NCI-H187 treated with DMSO at 0.1 percent for 48 hours (cell line): ENCODE measurements at places on chromosomes 4 and X.

GRCh38 chr4:8747467-8748235, 124.0 kb downstream of the HMX1 start:
- no peak for DNase-seq

DNA sequence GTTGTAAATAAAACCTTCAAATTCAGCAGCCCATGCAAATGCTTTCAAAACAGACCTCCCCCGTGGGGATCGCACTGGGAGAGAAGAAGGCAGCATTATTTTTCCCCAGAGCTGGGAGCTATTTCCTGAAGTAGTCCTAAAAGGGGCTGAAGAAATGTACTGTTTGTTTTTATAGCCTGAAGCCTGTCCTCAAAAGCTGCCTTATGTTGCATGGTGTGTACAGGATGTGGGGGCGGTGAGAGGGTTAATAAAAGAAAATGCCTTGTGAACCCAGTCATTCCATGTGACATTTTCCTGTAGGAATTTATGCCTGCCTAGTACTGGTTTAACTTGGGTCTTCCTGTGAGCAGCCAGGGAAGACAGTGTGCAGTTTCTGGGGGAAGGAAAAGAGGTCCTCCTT, 144.1 kb downstream of the SOWAHB start:
- no peak for DNase-seq

DNA sequence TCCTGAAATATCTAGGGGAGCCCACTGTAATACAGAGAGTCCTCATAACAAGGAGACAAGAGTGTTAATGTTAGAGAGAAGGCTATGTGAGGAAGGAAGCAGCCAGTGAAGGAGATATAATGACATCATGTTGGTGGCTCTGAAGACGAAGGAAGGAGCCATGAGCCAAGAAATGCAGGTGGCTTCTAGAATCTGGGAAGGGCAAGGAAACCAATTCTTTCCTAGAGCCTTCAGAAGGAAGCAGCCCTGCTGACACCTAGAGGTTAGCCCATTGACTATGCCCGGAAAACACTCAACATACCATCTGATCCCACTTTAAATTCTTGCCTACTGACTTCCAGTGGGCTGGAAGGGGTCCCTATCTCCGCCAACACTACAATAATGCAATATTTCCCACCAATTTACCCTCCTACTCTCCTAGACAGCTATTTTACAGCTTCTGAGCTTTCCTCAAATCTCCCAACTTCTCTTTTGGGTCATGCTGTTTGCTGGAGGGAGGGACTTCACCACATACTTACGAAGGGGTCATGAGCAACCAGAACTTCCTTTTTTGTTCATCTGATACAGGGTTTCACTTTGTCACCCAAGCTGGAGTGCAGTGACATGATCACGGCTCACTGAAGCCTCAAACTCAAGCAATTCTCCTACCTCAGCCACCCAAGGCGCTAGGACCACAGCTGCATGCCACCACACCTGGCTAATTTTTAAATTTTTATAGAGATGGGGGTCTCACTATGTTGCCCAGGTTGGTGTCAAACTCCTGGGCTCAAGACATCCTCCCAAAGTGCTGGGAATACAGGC, 25.2 kb upstream of the G3BP2 start:
- DNase-seq = no peak

DNA sequence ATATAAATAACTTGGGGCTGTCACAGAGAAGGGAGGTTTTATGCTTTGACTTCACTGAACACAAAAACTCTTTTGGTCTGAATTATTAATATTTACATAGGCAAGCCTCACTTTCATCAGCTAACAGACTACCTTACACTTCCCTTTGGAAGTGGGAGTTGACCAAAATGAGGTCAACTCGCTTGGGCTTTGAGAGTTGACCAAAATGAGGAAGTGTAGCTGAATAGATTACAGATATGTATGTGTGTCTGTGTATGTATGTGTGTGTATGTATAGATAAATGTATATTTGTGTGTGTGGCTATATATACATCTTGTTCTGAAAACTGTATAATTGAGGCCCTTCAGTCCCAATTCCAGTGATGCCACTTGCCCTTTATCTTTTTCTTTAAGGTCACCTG, 113.3 kb upstream of the IL13RA1 start:
- no peak for DNase-seq

- DNase-seq = no peak
Measured at GRCh38 chrX:47030339-47030738, 47.9 kb upstream of the RGN start.

- DNase-seq = no peak
Measured at GRCh38 chr4:1933700-1934099, 62.5 kb downstream of the NSD2 start.

GRCh38 chr4:10180927-10181744, 64.5 kb upstream of the WDR1 start:
- DNase-seq = no peak

GRCh38 chr4:144621681-144622080, 24.3 kb upstream of the HHIP start:
- DNase-seq = no peak

- no peak for DNase-seq
Measured at GRCh38 chr4:88356771-88357170, 21.9 kb upstream of the HERC6 start.

- no peak for DNase-seq
Measured at GRCh38 chr4:188195389-188195985, 56.2 kb downstream of the TRIML1 start.

DNA sequence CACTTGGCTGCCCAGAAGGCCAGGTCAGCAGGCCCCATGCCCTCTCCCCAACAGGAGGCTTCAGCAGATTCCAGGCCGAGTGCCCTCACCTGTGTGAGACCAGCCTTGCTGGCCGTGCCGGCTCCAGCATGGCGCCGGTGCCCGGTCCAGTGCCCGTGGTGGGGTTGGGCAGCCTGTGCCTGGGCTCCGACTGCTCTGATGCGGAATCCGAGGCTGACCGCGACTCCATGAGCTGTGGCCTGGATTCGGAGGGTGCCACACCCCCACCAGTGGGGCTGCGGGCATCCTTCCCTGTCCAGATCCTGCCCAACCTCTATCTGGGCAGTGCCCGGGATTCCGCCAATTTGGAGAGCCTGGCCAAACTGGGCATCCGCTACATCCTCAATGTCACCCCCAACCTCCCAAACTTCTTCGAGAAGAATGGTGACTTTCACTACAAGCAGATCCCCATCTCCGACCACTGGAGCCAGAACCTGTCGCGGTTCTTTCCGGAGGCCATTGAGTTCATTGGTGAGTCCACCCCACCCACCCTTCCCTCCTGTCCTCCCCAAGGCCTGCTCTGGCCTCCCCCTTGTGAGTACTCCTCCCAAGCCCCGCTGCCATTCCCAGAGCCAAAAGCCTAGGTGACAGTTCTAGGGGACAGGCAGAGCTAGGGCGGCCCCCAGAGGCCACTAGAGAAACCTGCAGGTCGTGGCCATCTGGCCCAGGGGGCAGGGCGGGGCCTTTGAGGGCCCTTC, 2.3 kb downstream of the DUSP9 start:
- peak; percentile 37 for DNase-seq

- DNase-seq = no peak
Measured at GRCh38 chr4:128869776-128870509, 60.4 kb downstream of the JADE1 start.

GRCh38 chr4:139744232-139744631, 78.6 kb downstream of the MGST2 start:
- no peak for DNase-seq

DNA sequence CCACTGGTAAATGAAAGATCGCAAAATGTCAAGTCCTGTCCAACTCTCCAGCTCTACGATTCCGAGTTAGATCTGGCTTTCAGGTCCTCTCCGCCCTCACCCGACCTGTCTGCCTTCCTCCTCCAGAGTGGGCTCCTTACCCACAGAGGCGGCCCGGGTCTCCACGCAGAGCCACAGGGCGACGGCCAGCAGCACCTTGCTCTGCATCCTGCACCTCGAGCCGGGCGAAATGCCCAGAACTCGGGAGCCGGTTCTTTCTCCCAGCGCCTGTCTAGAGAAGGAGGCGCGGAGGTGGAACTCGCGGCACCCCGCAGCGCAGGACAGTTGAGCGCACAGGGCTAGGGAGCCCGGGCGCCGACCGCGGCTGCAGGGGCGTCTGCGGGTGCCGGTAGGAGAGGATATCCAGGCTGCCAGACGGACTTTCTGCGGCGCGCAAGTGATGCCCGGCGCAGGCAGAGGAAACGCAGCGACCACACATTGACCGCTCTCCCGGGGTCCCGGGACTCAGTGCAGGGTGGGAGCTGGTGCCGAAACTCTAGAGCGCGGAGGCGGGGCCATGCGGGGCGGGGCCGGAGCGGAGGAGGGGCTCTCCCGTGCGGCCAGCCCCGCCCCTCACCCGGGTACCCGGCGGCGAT, at the start of gene KDR:
Gene KDR (minus strand): TSS at position 509 of the 635 bp plus-strand sequence. CDS start 302 bp downstream, at position 207.
- no peak for DNase-seq

DNA sequence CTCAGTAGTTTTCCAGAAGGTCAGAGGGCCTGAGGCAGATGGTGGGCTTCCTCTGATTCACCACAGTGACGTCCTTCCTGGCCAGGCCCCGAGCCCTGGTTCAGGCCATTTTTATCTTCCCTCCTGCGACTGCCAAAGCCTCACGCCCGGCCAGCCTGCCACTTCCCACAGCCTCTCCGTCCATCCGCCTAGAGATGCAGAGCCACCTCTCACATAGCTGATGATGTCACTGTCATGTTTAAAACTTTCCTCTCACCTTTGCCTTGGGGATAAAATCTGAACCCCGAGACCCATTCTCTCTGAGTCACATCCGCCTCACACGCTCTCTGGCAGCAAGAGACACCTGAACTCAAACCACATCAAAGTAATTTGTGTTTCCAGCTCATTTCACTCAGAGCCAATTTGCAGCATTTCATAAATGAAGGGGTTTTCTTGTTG, 175.3 kb downstream of the QDPR start:
- no peak for DNase-seq

DNA sequence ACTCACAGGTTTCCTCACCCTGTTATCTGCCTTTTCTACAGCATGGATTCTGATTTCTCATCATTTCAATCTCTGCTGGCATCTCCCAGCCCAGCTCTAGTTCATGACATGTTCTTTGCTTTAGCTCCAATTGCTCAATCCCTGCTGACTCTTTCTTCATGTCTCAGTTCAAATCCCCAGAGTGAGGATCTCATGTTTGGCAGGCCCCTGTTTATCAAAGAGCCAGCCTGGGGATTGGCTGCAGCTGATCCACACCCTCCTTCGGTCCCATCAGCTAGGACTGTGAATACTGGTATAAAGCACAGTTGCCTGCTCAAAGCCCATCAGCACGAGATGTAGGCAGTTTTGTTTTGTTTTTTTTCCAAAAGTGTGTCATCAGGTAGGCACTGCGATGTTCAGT, 14.4 kb upstream of the CC2D2A start:
- no peak for DNase-seq

GRCh38 chrX:78979789-78980464, 34.7 kb downstream of the P2RY10 start:
- DNase-seq = no peak

DNA sequence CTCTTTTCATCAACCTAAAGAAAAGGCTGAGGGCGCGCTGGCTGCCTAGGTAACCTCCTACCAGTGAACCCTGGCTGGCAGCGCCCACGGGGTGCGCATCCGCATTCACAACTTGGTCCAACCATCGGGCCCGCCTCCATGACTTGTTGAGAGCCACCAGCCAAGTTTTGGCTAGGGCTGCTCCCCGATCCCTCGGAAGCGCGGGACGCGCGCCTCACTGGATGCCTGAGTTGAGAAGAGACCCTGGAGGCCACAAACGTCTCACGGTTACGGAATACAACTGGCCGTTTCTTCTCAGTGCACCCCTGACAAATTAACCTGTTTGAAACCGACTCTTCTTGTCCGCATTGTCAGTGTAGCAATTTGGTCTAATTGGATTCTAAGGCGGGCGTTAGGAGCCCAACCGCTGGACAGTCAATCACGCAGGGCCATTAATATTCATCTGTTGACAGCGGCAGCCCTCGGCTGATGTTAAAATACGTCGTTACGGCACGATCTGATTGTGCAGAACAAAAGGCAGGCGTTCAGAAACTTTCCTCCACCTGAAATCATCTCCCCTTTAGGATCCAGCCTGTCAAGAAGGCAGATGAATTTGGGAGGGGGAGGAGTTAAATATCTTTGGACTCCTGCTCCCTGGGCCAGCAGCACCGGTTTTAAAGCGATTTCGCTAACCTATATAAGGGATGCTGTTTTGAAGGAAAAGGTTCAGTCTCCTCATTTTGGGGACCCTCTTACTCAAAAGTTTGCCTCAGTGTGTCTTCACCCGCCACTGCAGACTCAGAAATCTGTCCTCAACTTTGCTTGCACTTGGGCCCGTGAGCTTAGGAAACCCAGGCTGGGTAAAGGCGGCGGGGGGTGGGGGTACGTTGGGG, 1.2 kb downstream of the GPC3 start:
- DNase-seq = no peak

DNA sequence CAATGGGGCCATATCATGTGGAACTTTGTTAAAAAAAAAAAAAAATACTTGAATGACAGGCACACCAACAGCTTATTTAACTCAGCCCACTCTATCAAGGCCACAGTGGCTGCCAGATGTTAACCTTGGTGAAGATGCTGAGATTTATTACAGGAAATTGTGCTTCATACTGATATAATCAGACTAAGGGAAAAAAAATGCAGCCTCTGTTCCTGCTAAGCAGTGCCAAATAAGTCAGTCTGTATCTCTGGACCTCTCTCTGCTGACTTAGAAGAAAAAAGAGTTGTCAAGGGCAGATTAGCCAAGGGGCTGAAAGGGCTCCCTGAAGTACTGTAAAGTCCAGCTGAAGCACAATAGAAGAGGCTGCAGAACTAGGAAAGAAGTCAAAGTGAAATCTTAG, 677.7 kb upstream of the HTR2C start:
- no peak for DNase-seq

DNA sequence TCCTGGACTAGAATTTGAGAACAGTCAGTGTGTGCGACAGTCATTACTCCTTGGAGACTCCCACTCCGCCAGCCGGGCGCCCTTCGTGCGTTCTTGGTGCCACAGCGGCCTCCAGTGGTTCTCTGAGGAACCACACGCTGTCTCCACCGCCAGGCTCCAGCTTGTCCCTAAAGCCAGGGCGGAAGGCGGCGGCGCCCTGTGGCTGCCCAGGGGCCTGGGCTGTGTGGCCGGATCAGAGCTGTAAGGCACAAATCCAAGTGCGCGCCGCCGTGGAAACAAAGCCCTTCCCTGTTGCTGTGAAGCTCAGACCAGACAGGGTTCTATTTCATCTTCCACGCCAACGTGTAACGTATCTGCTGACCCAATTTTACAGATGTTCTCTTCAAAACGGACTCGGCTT, 34.2 kb downstream of the IDS start:
- DNase-seq = peak; percentile 37

GRCh38 chr4:3516836-3517730, 15.1 kb downstream of the LRPAP1 start:
- DNase-seq = no peak

DNA sequence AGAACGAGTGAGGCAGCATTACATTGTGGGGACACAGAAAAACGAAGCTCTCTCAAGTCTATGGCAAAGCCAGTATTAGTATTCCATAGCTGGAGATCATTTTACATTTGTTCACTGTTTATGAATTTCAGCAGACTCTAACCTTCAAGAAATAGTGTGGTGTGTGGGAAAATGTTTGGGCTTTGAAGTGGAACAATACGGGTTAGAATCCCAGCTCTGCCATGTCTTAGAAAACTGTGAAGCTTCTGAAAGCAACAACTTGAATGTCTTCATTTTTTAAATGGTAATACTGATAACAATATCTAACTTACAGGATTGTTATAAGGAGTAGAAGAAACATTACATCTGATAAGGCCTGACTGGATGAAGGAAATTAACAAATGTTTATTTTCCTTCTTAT, 217.7 kb downstream of the NR3C2 start:
- no peak for DNase-seq

GRCh38 chrX:72053508-72053907, 78.2 kb downstream of the RTL5 start:
- no peak for DNase-seq

GRCh38 chr4:86497980-86498862, 95.9 kb upstream of the PTPN13 start:
- DNase-seq = peak; percentile 43

GRCh38 chr4:36172656-36173055, 71.7 kb downstream of the ARAP2 start:
- DNase-seq = no peak
